ENCODE measurements at places on chromosomes 12 and 14.

DNA sequence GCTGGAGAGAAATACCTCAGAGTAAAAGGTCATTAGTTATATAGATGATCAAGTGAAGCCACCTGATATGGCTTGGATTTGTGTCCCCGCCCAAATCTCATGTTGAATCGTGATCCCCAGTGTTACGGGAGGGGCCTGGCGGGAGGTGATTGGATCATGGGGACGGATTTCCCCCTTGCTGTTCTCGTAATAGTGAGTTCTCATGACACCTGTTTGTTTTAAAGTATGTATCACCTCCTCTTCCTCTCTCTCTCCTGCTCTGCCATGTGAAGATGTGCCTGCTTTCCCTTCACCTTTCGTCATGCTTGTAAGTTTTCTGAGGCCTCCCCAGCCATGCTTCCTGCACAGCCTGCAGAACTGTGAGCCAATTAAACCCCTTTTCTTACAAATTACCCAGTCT is 124.8 kb downstream of the FOXA1 start:
- DNase-seq: no peak

- DNase-seq: no peak
Measured at GRCh38 chr14:30896435-30896834, 22.1 kb downstream of the COCH start.

GRCh38 chr12:63070709-63071108 is 80.3 kb downstream of the AVPR1A start:
- DNase-seq: no peak

DNA sequence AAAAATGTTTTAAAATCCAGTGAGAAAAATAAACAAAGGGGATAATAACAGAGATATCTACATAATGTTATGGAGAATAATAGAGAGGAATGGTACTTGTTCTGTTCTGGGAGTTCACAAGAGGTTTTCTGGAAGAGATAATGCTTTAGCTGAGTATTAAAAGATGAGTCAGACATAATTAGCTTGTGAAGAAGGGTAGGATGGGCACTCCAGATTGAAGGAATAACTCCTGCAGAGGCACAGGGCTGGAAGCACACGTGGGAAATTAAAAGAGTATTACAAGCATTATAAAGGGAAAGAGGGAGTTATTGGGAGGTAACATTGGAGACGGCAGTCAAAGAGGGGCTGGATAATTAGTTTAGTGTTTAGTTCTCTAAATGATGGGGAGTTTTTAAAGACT is 124.9 kb upstream of the BTG1 start:
- DNase-seq: no peak

GRCh38 chr14:104817930-104818713 is 17.2 kb downstream of the ZBTB42 start:
- DNase-seq: no peak

DNA sequence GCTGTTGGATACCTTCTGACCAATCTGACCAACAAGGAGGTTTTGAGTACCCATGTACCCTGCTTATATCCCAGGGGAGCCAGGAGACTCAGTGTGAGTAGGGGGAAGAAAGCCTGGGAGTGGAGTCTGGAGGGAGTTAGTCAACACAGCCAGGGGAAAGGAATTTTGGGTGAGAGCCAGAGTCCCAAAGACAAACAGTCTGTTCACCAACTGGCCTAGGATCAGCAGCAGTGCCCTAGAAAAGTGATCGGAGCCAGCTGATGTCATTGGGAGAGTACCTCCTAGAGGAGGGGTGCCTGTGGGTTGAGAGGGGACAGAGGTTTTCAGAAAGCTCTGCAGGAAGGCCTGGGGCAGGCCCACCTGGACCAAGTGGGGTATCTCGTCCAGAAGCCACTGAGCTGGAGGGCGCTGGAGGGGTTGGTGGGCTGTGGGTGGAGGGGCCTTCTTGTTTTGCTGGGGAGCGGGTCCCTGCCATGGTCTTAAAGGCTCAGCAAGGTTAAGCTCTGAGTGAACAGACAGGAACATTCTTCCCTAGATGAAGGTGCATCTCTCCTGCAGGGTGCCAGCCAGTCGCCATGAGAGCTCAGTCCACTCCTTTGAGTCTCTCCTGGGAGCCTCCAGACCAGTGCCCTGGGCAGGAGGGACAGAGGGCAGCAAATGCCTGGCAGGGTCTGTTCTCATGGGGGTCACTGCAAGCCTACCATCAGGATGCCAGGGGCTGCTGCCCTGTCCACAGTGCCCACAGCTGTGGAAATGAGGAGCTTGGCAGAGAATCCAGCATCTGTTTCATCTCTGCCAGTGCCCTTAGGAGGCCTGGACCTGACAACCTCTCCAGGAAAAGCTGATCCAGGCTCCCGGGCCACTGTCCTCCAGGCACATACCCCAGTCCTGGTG is 63.6 kb downstream of the CHGA start:
- peak; percentile 83 for DNase-seq
